ENCODE measurements at places on chromosomes 7 and 10.

DNA sequence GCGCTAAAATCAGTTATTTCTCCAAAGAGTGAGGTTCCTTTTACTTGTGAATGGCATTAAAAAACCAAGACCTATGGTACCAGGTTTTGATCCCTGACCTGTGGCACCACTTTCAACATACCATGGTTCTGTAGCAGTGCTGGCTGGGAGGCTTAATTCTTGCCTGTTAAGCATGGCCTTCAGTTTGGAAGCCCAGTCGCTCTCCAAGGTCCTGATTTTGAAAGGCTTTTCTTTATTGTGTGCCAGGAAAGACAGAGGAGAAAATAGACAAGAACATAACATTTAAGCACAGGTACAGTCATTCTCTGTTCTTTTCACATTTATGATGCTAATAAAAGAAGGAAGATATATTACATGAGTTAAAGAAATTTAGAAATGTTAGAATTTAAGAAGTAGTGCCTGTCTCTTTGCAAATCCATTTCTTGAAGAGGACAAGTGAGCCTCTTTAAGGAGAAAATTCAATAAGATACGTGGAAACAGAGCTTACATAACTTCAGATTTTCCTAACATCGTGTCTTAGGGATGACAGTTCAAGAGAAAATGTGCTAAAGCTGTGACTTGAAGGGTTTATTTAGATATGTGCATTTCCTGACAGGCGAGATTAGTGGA is 357.6 kb downstream of the DPP6 start:
- H3K4me3 ChIP-seq: no peak overlapping the region
- H3K27me3 ChIP-seq: no peaks in the 10 kb centered on the region
- DNase-seq: peak; percentile 15
- no peaks in the 10 kb centered on the region for H3K4me1 ChIP-seq
- H3K27ac ChIP-seq: no peak overlapping the region
- H3K36me3 ChIP-seq: no peaks in the 10 kb centered on the region

DNA sequence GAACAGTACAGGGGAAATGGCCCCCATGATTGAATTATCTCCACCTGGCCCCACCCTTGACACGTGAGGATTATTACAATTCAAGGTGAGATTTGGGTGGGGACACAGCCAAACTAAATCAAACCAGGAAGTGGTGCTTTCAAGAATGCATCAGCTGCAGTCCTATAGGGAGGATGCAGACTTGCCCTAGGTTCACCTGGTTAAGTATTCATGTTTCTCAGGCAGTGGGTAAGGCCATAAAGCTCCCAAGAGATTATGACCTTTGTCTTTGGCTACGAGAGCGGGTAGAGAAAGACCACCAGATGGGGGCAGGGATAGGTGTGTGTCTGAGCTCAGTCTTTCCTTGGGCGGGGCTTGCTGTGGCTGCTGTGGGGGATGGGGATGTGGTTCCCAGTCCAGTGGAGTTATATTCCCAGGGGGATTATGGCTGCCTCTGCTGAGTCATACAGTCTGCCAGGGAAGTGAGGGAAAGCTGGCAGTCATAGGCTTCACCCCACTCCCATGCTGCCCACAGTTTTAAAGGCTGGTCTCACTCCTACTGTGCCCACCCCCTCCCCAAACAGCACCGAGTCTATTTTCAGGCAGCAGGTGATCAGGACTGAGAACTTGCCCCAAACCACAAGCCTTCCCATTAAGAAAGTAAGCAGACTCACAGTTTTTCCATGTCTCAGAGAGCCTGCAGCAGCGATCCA is 8.4 kb upstream of the R3HCC1L start:
- no peak overlapping the region for H3K4me3 ChIP-seq
- H3K27me3 ChIP-seq: no peaks in the 10 kb centered on the region
- H3K4me1 ChIP-seq: no peaks in the 10 kb centered on the region
- no peak for DNase-seq
- no peak overlapping the region for H3K27ac ChIP-seq

DNA sequence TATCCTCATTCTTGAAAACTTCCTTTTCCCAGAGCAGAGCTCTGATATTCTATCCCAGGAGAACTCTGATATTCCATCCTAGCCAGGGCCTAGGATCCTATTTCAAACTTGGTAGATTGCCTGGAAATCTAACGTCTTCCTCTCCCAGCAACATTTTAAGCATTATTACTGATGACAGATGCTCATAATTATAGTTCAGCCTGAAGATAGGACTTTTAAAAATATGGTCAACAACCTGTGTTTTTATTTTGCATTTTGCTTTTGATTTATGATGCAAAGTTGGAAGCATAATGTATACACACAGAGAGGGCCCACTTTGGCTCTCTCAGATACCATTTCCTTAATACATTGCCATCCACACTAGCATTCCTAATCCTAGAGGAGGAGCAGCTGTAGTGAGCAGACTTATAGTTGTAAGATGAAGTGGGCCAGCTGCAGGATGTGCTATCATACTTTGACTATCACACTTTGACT is 457.4 kb upstream of the TPK1 start:
- H3K4me1 ChIP-seq: no peaks in the 10 kb centered on the region
- no peak overlapping the region for H3K27ac ChIP-seq
- DNase-seq: no peak

DNA sequence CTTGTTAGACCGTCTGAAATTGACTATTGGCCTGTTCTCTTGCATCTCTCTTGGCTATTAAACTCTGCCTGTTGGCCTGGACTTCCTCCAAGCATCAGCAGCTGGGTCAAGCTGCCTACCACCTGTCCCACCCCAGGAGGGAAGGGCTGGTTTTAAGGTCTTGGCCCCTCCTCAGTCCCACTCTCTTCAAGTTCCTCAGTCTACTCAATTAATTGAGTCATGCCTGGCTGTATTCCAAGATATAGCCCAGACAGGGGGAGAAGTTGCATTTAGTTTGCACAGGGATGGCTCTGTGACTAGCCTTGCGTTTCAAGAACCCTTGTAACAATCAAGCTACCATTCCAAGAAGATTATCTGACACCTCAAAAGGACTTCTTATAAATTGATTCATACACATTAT is 113.8 kb upstream of the GLI3 start:
- H3K36me3 ChIP-seq: no peaks in the 10 kb centered on the region
- H3K4me3 ChIP-seq: no peak overlapping the region
- no peaks in the 10 kb centered on the region for H3K4me1 ChIP-seq
- no peak overlapping the region for H3K27ac ChIP-seq

DNA sequence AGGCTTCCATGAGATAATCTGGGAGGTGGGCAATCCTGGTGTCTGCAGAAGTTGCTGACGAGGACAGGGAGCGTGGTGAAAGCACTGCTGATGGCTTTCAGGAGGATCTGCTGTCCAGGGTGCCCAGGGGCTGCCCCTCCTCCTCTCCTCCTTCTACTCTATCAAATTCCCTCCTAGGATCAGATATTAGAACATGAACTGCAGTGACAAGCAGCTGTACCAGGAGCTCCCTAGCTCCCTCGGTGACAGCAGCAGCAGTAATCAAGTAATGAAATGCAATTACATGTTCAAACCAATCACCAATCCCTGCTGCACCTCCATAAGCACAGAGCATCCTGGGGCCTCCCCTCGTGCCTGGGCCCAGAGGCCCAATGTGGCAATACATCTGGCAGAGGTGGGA is 46.9 kb downstream of the GRID1 start:
- H3K4me3 ChIP-seq: no peak overlapping the region
- H3K4me1 ChIP-seq: no peaks in the 10 kb centered on the region
- H3K27me3 ChIP-seq: no peaks in the 10 kb centered on the region

- H3K27me3 ChIP-seq: no peaks in the 10 kb centered on the region
- no peak for DNase-seq
- no peak overlapping the region for H3K4me3 ChIP-seq
Observed at GRCh38 chr7:137795211-137795610, 51.6 kb downstream of the DGKI start.

DNA sequence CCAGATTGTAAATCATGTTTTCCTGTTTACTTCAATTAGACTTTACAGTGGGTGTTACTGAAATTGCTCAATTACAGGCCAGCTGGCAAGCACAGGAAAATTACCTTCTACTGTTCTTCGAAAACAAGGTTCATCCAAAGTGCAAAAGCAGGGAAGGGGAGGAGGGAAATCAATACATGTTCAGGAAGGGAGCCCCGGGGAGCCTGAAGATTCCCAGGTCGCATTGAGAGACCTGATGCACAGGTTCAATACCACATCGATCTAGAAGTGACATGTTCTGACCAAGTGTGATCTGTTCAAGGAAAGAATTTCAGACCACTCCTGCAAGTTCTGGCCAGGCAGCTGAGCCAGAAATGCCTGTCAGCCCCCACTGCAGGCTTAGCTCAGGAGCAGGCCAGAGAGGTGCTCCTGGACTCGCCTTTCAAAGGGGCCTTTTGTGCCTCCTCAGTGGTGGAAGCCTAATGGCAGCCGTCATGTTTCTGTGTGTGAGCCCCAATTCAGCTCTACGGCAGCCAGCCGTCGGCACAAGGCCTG is 35.9 kb downstream of the FAM53B start:
- H3K27me3 ChIP-seq: no peaks in the 10 kb centered on the region
- DNase-seq: no peak
- peak overlapping the region; percentile 65 for H3K27ac ChIP-seq
- peaks cover 95% of the 10 kb centered on the region for H3K4me1 ChIP-seq
- H3K4me3 ChIP-seq: no peak overlapping the region

- no peak for DNase-seq
- no peaks in the 10 kb centered on the region for H3K36me3 ChIP-seq
- peaks cover 8% of the 10 kb centered on the region for H3K4me1 ChIP-seq
- H3K27ac ChIP-seq: no peak overlapping the region
- H3K4me3 ChIP-seq: no peak overlapping the region
Observed at GRCh38 chr7:7425321-7425720, 110.4 kb downstream of the COL28A1 start.

- H3K27ac ChIP-seq: no peak overlapping the region
- no peak overlapping the region for H3K4me3 ChIP-seq
- H3K27me3 ChIP-seq: no peaks in the 10 kb centered on the region
- DNase-seq: no peak
- H3K4me1 ChIP-seq: peaks cover 3% of the 10 kb centered on the region
Observed at GRCh38 chr10:70137927-70138883, 5.6 kb upstream of the AIFM2 start.

DNA sequence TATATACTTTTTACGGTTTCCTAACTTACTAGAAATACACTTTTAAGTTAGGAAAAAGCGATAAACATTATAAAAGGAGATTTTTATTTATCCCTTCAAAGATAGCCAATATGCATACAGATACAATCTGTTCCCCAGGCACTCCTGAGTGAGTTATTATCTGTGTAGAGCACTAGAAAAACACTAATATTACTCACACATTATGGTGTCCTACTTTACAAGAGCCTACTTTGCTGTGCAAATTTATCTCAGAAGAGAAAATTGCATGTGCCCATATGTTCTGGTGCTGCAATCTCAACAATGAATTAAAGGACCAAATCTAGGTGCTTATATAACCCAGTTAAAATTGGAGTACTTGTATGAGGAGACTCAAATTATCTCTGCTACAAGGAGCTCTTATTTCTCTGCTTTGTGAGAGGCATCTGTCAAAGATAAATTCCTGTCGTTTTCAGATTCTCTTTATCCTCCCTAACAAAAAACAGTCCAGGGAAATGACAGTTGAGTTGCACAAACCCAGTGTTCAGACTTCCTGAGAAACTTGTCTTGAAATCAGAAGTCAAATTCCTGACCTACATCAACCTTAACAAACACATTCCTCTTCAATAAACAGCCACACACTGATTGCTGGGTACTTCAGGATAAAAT is 28.9 kb downstream of the CPA1 start:
- H3K36me3 ChIP-seq: no peaks in the 10 kb centered on the region
- H3K27me3 ChIP-seq: no peaks in the 10 kb centered on the region
- no peak for DNase-seq
- no peak overlapping the region for H3K27ac ChIP-seq

DNA sequence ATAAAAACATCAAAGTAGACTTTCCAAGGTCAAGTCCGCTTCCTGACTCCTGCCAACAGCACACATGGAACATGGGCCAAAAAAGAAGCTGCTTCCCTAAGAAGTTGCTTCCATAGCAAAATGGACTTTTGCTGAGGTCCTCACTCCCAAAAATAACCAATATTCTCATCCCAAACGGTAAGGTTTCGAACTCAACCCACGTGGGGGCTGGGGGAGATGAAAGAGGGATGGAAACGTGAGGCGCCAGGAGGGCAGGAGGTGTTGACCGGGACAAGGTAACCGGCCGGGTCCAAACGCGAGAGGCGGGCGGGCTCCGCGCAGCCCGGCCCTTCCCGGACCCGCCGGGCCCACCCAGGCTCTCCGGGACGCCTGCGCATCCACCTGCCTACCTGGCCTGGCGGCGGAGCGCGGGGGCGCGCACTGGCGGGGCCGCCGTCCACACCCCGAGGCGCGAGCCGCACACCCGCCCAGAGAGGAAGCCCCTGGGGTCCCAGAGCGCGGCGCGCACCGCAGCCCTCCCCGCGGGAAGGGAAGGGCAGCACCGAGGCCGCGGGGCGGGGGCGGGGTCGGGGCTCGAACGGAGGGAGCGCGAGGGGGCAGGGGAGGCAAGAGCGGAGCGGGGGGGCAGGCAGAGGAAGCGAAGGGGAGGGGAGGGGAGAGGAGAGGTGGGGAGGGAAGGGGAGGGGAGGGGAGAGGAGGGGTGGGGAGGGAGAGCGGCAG is 742 bp downstream of the LMBR1 start:
- H3K27ac ChIP-seq: peak overlapping the region; percentile 96
- peak overlapping the region; percentile 77 for H3K4me3 ChIP-seq
- H3K36me3 ChIP-seq: no peaks in the 10 kb centered on the region
- H3K27me3 ChIP-seq: no peaks in the 10 kb centered on the region

DNA sequence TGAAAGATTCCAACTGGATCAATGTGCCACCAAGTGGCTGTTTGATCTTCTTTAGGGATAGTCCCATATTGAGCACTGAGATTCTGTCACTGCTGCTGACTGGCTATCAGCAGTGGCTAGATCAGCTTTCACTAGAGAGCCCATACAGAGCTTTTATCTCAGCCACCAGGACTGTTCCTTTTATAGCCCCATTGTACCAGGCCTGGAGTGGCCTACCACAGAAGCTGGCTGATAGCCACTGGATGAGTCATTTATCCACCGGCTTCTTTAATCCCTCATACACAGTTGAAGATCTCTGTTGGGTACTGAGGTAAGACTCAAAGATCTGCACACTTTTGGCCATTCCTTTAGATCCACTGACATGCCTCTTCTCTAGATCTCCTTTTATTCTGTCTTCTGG is 1101.1 kb downstream of the SORCS3 start:
- no peaks in the 10 kb centered on the region for H3K36me3 ChIP-seq
- H3K27me3 ChIP-seq: no peaks in the 10 kb centered on the region
- no peaks in the 10 kb centered on the region for H3K4me1 ChIP-seq
- no peak for DNase-seq
- H3K4me3 ChIP-seq: no peak overlapping the region

DNA sequence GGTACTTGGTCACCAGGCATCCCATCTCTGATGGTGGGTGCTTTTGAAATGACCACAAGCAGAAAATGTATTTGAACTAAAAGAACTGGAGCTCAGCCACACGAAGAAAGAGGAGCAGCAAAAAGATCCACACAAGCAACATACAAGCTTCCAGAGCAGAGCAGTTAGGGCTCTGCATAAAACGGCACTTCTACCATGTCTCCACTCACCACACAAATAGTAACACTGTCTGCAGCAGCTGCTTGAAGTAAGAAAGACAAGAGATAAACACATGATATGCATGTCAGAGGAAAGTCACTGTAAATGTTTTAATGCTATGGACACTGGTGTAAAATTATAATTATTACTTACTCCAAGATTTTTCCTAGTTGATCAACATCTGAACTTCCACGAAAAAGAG is 32.5 kb upstream of the FAM133B start:
- peaks cover 29% of the 10 kb centered on the region for H3K4me1 ChIP-seq
- no peak overlapping the region for H3K4me3 ChIP-seq
- H3K36me3 ChIP-seq: peaks cover 3% of the 10 kb centered on the region
